ENCODE measurements at places on chromosomes 12 and 14.

DNA sequence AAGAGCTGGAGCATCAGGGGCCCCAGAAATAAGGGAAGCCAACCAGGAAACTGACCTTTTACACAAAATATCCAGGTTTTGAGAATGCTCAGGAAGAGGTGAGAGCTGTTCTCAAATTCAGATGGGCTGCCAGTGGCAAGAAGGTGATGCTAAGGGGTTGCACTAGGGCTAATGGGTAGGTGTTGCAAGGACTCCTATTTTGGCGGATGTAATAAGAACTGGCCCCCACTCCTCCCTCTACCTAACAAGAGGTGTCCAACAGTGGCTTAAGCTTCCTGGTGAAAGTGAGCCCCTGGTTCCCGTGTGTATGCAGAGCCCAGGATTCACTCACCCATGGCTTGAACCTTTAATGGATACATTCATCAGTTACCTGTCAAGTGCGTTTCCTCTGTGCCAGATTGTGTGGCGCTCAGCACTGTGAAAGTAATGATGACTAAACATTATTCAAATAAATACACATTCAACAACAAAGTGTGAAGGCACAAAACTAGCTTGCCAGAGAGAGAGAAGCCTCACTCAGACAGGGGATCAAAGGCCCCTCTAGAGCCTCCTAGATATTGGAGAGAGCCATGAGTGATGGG is 705 bp upstream of the CHGA start:
- ATAC-seq, result no peak

DNA sequence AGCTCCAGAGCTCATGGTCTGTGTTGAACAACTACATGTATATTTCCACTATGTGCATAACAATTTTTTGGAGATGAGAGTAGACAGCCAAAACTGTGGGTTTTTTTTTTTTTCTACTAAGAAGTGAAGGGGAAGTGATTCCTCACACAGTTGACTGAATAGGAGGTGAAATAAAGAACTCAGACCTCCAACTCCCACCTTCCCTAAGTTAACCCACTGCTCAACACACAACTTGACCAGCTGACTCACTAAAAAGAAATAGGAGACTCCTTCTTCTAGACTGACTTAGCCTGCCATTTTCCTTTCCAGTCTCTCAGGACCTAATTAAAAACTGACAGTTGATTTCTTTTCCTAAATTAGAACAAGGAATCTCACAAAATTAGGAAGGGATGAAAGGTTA is 1.7 kb downstream of the M6PR start:
- ATAC-seq, result no peak

DNA sequence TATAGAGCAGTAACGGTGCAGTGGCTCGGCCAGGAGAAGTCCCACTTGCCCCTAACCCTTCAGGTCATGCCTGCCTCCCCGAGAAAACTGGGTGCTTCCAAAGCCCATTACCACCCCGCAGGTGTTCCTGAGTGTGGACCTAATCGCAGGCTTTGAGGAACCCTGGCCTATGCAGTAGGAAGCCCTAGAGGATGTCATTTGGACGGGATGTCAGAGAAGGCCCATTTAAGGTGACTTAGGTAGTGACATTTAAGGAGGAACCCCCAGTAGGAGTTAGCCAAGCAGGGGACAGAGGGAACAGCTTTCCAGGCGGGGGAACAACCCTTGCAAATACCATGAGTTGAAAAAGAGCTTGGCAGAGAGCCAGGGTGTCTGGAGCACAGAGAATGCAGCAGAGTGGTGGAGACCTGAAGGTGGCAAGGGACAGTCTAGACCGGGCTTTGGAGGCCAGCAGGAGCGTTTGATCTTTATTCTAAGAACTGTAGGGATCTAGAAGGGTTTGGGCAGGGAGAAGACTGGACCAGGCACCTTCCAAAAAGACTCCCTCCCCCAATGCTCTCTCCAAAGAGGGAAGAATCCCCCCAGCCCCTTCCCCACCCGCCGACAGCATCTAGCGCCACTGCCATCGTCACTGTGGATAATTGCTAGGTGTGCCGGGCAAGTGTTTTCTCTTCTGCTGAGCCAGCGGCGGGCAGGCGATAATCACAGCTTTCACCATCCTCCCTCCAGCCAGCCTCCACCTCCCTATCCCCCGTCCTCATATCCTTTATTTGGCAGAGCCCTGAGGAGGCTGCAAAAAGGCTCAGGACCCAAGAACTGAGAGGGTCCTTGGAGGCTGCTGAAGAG is 33.3 kb upstream of the BEGAIN start:
- no peak for ATAC-seq

- ATAC-seq, result no peak
Observed at GRCh38 chr12:17884581-17884980, 205.4 kb downstream of the RERGL start.

DNA sequence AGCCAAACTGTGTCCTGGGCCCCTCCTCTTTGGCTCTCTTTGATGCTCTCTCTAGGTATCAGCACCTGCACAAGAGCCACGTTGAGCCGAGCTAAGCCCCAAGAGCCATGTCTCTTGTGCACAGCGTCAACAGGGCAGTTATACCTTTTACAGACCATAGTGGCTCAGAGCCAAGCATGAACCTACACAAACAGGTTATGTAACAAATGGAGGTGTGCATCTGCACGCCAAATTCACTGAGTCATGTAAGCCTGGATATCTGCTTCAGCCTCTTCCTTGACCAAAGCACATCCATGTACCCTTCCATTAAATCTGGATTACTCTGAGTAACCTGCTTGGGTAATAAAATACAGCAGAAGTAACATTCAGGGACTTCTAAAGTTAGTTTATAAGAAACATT is 509.7 kb downstream of the NAV3 start:
- no peak for ATAC-seq

- ATAC-seq, result no peak
Observed at GRCh38 chr12:18981732-18982131, 147.8 kb upstream of the PLEKHA5 start.

DNA sequence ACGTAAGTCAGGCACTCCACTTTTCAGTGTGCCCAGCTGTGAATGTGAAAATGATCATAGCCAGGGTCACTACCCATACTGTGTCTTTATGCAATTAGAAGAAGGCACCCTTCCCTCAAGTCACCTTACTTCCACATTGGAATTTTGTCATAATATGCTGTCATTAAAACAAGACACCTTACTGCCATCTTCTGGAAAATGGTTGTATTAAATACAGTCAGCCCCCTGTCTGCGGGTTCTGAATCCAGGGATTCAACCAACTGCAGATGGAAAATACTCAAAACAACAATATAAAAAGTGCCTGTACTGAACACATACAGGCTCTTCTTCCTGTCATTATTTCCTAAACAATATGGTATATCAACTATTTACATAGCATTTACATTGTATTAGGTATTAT is 70.2 kb upstream of the TBX5 start:
- no peak for ATAC-seq

- no peak for ATAC-seq
Observed at GRCh38 chr14:104362761-104363605, 216.6 kb upstream of the C14orf180 start.

GRCh38 chr12:51185171-51185717 is 12.3 kb upstream of the TFCP2 start:
- no peak for ATAC-seq

- no peak for ATAC-seq
Observed at GRCh38 chr12:108648371-108648770, 14.7 kb upstream of the SELPLG start.

- ATAC-seq, result no peak
Observed at GRCh38 chr12:97960225-97960624, 497.6 kb downstream of the RMST start.

DNA sequence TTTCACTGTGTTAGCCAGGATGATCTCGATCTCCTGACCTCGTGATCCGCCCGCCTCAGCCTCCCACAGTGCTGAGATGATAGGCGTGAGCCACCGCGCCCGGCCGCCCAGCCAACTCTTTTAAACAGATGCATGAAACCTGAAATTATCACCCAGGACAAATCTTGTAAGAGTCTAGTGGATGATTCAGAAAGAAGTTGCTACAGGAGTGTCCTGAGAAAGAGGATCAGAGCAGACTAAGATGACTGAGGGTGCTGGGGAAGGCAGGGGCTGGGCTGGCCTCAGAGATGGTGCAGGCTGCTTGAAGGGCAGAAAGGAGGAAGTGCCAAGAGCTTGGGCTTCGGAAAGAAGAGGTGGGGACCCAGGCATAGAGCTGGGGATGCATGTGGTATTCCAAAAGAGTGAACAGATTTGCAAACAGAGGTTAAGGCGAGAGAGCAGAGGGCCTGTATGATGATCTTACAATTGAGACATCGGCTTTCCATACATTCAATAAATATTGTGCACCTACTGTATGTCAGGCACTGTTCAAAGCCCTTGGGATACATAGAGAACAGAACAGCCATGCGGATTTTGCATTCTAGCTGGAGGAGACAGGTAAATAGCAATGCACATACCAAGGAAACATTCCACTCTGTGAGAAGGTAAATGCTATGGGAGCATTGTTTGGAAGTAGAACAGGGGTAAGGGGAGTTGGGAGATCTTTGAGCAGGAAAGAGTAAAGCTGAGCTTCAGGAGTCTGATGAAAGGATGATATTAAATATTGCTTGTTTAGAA is 7.4 kb upstream of the CD9 start:
- ATAC-seq, result no peak

GRCh38 chr12:48201516-48201915 is 1.6 kb downstream of the OR10AD1 start:
- ATAC-seq, result no peak

DNA sequence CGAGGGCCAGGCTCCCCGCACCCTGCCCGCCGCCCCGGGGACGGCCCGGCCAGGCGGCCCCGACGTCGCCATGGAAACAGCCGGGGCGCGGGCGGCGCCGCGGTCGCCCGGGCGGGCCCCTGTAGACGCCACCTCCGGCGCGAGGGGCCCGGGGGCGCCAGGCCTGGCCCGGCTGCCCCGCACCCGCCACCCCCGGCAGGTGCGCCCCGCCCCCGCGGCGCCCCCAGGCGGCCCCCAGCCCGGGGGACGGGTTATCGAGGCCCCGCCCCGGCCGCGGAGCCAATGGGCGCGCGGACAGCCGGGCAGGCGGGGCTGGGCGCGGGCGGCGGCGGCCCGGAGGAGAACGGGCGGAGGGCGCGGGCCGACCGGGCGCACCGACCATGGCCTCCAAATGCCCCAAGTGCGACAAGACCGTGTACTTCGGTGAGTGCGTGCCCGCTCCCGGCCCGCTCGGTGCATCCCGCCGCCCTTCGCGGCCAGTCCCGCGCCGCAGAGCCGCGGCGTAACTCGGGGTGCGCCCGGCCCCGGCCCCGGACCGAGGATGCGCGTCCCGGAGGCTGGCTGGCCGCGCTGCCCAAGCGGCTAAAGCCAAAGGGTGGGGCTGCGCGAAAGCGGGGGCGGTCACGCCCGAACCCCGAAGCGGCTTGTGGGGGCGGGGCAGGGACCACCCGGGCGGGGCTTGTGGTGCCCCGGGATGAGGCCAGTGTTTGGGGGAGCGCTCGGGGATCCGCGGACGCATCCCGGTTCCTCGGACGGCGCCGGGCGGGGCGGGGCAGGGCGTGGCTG is at the start of gene CRIP2:
TSS of gene CRIP2 (plus strand) at position 339 of the 786 bp plus-strand sequence. CDS start at position 381, 42 bp downstream.
- peak; percentile 38 for ATAC-seq

- no peak for ATAC-seq
Observed at GRCh38 chr12:10409392-10409791, at the start of gene KLRC4. KLRC4 (minus strand) TSS chr12:10409757; CDS start chr12:10409575, 182 bp downstream.

GRCh38 chr12:42370013-42370412 is 44.0 kb downstream of the PPHLN1 start:
- no peak for ATAC-seq

GRCh38 chr14:66359500-66359899 is 126.7 kb upstream of the CCDC196 start:
- no peak for ATAC-seq

DNA sequence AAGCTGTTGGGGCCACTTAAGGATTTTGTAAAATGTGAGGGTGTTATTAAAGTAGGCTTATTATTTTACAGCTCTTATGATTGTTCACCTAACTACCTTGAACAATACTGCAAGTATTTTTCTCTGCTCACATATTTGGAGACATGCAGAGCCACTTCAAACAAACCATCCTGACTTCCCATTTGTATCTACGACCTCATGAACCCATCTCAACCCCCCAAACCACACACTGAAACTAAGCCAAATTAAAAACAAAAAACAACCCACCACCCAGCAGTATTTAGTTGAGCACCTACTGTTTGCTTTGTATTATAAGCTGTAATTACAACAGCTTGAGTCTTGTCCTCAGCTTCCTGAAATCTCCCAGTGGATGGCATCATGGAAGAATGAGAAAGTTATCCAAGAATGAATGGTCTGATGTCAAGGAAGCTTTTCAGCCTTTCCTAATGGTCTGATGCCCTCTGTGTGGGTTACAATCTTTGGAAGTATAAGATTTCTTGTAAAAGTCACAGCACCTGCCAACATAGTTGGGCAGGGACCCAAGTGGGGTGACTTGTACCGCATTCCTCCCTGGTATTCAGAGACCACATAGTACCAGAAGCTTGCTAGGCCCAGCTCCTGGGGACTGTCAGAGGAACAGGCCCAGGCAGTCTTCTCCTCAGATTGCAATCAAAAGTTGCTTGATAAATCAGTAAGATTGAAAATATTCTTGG is 416.6 kb downstream of the ZFP36L1 start:
- no peak for ATAC-seq

GRCh38 chr14:72864712-72865365 is 29.1 kb downstream of the DPF3 start:
- ATAC-seq, result no peak

- ATAC-seq, result peak; percentile 91
Observed at GRCh38 chr14:50363714-50364111, 33.0 kb downstream of the CDKL1 start.
